ENCODE measurements at places on chromosomes 4 and X.

DNA sequence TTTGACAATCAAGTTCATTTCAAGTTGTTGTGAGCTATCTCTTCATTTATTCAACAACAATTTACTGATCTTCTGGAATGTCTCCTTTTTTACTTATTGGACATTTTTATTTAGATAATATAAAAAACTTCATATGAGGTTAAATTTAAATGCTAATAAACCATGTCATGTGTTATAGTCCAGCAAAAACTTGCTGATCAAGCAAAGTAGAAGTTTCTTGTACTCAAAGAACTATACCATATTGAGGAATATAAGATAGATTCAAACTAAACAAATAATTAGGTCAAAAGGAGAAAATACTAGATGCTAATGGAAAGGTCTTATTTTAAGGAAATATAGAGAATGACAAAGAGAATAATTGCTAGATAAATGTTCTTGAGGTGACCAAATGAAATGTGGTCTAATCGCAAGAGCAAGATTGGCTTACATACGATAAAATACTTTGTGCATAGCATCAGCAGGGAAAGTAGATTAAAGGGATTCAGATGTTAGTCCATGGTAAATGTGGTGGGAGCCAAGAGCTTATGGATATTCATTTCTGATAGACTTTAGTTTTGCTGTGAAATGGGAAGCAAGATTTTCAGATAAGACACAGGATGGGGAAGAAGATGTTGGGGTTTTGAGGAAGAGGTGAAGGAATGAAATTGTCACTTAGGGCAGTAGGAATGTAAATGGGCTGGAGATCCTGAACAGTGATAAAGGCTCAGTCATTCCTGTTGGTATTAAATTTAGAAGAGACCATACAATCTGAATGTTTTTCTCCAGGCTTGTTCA is 229.5 kb downstream of the MAPK10 start:
- no peak for DNase-seq

GRCh38 chr4:103928370-103928769 is 208.6 kb upstream of the TACR3 start:
- DNase-seq, result no peak

- no peak for DNase-seq
These were observed 53.1 kb downstream of the EFNB1 start for GRCh38 chrX:68881911-68882310.

- DNase-seq, result no peak
These were observed 4.0 kb upstream of the CBLL2 start for GRCh38 chrX:22268706-22269105.

GRCh38 chr4:181601103-181601502 is 642.1 kb upstream of the TENM3 start:
- no peak for DNase-seq

- DNase-seq, result no peak
These were observed 70.9 kb downstream of the EPHA5 start for GRCh38 chr4:65599340-65599739.

- DNase-seq, result no peak
These were observed 816.0 kb upstream of the PCDH10 start for GRCh38 chr4:132332932-132333723.

- DNase-seq, result no peak
These were observed 221.5 kb upstream of the FAM241A start for GRCh38 chr4:111923786-111924185.

DNA sequence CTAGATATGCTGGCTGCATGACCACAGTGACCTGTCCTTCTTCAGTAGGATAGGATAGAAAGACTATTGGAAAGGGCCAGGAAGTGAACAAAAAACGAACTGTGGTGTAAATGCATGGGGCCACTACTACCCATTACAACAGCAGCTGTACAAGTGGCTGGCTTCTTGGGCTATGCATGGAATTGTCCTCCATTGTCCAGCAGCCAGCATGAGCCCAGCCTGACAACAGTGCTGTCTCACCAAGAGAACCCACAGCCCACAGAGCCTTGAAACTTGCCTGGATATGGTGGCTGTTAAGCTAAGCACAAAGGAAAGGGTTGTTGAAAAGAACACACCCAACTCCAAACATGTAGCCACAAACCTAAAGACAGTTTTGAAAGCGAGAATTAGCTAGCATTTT is 330.2 kb upstream of the F9 start:
- DNase-seq, result no peak

GRCh38 chr4:67201334-67201733 is 344.0 kb downstream of the CENPC start:
- no peak for DNase-seq

DNA sequence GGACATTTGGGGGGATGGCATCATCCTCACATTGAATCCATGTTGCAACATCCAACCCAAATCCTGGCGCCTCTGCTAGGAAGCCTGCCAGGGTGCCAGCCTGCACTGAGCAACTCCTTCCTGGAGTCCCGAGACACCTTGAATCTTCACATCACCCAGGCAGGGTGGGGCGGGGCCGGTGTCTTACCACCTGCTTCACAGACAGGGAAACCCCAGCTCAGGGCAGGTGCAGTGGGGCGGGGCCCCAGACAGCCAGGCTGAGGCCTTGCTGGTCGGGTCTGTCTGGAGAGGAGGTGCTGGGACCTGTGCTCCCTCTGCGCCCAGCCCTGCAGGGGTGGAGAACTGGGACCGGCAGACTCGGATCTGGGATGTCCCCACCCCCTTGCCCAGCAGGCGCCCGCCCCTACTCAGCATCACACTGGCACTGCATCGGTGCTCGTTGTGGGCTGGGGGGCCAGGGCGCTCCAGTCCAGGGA is 31.5 kb upstream of the HTRA3 start:
- no peak for DNase-seq

DNA sequence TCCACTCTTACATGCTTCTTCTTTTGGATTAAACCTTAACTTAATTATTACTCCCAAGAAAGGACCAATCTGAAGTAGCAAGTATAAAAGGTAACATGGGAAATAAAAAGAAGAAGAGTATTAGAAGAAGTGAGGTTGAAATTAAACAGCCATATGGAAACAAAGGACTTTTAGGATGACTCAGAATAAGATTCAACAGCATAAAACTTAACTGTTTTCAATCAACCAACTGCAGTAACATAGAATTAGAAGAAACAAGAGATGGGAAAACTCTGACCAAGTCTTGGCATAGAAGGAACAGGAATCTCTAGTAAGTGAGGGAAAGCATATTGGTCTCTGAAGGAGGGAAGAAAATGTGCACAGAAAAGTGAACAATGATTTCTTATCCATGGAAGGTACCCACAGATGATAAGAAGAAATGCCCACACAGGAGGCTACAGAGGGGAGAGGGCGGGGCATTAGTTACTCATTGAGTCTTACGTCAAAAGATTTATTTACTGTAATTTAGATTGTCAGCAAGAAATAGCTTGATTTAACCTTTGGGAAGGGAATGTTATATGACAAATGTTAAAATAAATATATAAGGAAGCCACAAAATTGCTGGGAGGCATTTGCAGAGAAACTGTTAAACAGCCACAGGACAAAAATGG is 177.3 kb downstream of the BANK1 start:
- no peak for DNase-seq

GRCh38 chrX:129000018-129000417 is 523.3 kb downstream of the SMARCA1 start:
- no peak for DNase-seq

DNA sequence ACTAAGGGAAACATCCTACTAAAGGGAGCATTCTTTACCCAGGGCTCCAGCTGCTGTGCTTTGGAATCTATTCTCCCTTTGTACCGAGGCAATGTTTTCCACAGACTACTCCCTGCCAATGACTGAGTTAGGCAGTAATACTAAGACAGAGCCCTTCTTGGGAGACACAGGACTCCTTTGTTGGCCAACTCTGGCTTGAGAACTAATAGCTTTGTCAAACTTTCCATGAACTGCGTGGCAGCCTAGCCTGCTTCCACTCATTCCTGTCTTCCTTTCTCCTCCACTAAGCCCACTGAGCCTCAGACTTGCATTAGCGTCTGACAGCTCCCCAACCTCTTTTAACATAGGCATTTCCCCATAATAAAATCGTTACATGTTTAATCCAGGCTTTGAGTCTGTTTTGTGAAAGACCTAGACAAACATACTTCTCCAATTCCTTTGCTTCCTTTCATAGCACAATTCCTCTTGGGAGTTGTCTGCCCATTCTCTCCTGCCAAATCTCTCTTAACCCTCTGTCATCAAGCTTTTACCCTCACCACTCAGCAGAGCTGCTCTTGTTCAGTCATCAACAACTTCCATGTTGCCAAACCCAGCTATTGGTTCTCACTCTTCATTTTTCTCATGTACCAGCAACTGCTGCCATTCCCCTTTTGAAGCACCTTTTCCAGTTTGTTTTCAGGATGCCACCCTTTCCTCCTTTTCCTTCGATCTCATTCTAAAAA is 300.3 kb upstream of the IGFBP7 start:
- DNase-seq, result no peak

- no peak for DNase-seq
These were observed 62.3 kb upstream of the DKK2 start for GRCh38 chr4:107098401-107098800.

DNA sequence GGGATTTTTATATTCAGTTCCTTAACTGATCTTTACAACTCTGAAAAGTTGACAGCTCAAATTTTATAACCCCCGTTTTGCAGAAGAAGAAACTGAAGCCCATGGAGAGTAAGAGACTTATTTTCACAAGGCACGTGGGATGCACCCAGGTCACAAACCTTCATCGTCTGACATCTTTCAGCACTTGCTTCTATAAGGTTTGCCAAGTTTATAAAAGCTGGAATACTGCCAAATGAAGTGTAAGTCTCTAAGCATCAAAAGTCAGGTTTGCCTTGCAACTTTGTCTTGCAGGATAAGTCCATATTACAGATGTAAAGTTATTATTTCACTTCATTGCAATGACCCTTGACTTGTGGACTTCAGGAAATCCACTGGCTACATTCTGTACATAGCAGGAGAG is 6.3 kb upstream of the KCNIP4 start:
- no peak for DNase-seq

- peak; percentile 1 for DNase-seq
These were observed 144.5 kb upstream of the DIAPH2 start for GRCh38 chrX:96540111-96540631.

DNA sequence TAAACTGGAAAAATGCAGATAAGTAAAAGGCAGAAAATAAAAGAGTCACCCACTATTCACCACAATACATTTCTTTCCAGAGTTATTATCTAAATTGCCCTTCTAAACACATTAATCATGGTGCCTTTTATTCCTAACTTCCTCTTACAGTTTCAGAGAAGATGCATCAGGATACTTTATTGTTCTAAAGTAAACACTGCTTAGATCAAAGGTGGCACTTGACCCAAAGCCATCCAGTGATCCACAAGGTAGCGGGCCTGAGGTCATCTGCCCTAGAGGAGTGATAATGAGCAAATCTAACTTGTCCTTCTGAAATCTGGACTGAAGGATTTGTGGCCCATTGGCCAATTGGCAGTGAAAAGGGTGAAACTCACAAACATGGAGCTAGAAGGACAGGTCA is 12.0 kb upstream of the TMEM154 start:
- DNase-seq, result peak; percentile 18

- DNase-seq, result no peak
These were observed 555.5 kb upstream of the MAGEB2 start for GRCh38 chrX:29659911-29660310.

GRCh38 chrX:153499876-153500275 is 5.1 kb downstream of the BGN start:
- DNase-seq, result no peak

- no peak for DNase-seq
These were observed 129.1 kb upstream of the SMAD1 start for GRCh38 chr4:145352438-145353145.

DNA sequence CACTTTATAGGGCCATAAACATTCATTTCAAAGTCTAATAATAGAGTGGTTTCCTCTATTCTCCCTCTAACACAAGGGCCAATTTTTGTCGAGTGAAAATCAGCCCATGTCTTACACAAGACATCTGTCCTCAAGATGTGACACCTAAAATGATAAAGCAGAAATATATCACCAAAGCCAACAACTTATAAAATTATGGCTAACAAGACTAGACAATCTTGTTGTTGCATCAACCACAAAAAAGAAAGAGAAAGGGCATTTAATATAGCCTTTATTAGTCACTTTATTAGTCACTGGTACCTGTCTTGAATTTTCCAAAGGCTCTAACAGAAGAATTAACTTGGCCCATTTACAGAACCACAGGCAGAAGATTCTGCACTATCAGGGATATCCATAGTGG is 161.6 kb downstream of the SMIM20 start:
- no peak for DNase-seq

GRCh38 chrX:38103857-38104812 is 97.8 kb downstream of the SYTL5 start:
- DNase-seq, result no peak

DNA sequence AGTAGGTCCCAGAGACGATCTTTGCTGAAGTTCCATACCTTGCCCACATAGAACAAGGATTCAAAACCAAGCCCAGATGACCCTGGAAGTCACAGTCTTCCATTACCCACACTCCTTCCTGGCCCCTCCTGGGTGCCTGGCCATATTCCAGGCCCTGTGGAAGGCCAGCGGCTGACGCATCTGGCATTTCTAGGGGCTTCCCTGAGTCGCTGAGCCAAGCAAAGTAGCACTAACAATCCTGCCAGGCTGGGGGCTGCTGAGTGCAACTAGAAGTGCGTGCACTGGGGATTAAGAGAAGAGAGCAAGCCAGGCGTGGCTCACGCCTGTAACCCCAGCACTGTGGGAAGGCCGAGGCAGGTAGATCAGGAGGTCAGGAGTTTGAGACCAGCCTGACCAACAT is 175.2 kb upstream of the CPEB2 start:
- no peak for DNase-seq

DNA sequence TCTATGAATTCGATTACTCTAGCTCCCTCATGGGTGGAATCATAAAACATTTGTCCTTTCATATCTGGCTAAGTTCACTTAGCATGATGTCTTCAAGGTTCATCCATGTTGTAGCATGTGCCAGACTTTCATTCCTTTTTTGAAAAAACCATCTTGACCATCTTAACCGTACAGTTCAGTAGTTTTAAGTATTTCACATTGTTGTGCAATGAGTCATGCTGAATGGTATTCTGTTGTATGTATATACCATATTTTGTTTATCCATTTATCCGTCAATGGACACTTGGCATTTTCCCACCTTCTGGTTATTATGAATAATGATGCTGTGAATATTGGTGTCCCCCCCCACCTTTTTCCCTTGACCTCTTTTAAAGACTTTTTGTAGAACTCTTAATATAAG is 72.4 kb upstream of the TLR2 start:
- DNase-seq, result no peak

DNA sequence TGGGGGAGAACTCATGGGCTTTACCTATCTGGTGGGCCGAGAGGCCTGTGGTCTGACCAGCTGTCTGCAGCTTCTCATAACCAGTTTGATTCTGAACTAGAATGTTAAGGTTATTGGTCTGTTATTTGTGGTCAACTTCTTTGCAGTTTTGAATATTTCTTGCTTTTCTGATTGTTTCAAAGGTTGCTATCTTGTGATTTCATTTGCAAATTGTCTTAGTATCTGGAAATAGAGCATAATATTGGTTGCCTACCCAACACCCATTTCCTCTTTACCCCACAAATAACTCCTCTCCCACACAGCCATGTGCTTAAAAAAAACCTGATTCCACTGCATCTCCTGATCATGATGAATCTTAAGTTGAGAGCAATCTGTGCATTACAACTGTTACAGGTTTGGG is 39.1 kb upstream of the BMP2K start:
- no peak for DNase-seq

GRCh38 chrX:50691820-50692219 is 122.2 kb downstream of the SHROOM4 start:
- peak; percentile 34 for DNase-seq

GRCh38 chr4:25842229-25842845 is 20.5 kb downstream of the SEL1L3 start:
- no peak for DNase-seq

- DNase-seq, result no peak
These were observed 697.4 kb downstream of the TRAM1L1 start for GRCh38 chr4:116387937-116388474.

- no peak for DNase-seq
These were observed 381.0 kb upstream of the TRAM1L1 start for GRCh38 chr4:117466388-117466787.
